Stimulated activated CD8-positive, alpha-beta memory T cell treated with anti-CD3 and anti-CD28 coated beads, Interleukin-15, amount 100 ng/mL, for 1 hour (primary cell): ENCODE measurements at places on chromosomes 13 and 19.

DNA sequence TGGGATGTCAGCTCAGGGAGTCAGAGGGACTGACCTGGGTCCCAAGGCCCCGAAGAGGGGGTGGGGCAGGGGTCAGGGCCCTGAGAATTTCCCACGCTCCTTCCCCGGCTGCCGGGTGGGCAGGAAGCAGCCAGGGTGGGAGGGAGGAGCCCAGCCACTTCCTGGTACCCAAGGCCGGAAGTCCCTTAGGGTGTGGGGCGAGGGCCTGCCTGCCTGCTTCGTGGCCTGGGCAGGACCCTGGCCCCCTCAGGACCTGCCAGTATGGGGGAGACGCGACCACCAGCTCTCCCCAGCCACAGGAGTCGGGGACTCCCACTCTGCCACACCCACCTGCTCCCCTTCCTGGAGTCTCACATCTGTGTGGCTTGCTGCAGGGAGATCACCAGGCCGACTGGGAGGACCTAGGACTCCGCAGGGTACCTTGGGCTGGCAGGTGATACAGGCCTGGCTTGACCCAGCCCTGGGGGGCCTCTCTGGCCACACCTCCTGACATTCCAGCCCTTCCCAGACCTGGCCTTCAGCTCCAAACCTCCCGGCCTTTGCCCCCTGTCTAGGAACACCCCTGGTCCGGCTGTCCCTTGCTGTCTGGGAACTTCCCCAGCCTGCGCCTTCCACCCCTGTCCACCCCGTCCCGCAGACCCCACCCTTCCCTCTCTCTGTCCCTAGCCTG is 9.8 kb upstream of the CIRBP start:
- DNase-seq, result no peak

DNA sequence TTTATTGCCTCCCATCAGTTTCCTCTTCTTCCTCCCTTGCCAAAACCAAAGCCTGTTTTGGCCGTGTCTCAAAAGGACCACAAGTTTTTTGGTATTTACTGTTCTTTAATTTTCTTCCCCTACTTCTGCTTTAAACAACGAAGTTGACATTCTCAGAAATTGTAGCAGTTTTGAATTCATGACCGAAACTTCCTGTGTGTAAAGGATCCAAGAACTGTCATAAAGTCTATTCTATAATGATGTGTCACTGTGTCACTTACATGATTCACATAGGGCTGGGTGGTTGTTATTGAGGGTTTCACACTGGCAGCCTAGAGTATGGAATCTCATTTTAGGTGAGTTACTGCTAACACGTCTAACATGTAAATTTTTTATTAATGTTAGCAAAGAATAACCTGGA is 741.0 kb upstream of the KLHL1 start:
- DNase-seq, result no peak

GRCh38 chr13:113889467-113889866 is 25.6 kb upstream of the GAS6 start:
- no peak for DNase-seq

- no peak for DNase-seq
Observed at GRCh38 chr19:580274-580835, 8.0 kb downstream of the BSG start.

GRCh38 chr19:48624791-48625723 is 5.8 kb downstream of the SPHK2 start:
- DNase-seq, result no peak

DNA sequence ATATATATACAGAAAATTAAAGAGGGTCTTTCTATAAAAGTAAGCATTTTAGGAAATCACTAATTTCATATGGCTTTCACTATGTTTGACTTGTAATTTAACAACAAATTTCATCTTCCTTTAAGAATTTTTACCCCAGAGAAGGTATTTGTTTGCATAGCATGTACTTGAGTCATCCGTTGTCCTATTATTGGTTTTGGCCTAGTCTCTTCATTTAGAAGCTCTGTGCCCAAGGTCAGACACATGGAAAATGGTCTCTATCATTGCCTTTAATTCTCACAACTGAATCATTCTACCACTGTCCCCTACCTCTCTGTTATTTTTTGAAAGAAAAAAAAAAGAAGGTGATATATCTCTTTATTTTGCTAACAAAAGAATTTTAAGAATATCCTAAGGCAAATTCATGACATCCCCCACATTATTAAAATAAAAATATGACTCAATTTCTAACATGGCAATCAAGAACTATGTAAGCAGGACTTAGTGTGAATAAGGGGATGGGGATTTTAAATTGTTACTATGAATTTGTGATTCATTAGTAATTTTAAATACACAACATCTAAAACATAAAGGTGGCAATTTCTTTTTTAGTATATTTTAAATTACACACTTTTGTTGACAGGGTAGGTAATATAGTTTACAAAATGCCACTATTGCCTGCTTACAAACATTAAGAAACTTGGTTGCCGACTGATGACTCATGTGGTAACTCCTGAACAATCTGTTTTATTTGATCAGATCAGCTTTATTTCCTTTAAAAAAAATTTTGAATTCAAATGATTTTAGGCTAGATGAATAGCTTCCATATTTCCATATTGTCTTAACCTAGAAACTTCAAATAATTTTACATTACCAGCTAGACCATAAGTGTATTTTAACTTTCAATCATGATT is 13.9 kb downstream of the SLITRK5 start:
- no peak for DNase-seq

DNA sequence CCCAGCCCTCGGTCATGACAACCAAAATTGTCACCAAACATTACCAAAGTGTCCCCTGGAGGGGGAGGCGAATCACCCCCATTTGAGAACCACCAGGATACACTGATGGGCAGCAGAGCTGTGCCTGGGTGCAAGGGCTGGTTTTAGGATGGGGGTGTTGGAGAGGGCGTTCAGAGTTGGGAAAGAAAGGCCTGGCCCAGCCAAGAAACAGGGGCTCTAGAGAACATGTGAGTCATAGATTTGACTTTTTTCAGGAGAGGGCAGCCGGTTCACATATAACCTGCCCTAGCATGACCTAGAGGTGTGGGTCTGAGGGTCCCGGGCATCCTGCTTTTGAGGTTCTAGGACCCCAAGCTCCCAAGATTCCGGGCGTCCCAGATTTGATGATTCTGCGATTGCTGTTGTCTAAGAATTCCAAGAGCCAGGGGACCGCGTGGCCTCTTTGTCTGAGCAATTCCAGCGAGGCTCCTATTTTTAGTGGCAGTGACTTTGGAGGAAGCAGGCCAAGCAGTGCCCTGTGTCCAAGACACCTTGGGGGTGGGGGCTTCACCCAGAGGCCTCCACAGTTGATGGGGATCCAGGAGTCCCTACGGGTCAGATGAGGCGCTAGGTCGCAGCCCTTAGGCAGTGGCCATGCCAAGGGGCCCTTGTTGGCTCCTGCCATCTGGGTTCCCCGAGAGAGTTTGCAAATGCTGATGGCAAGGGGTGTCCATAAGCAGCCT is 5.1 kb downstream of the WIZ start:
- DNase-seq, result no peak

DNA sequence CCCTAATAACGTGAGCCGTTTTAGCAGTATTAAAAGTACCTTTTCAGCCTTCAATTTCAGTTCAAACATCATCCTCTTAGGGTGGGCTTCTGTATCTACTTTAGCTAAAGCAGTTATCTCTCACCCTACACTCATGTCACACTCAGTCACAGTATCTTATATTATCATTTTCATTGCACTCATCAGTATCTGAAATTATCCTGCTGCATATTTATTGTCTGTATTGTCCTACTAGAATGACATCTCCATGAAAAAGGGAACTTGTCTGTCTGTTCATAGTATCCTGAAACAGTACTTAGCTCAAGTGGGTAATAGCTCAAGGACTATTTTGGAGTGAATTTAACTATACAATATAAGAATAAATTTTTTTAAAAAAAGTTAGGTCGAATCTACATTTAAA is 19.9 kb upstream of the RFC3 start:
- no peak for DNase-seq

GRCh38 chr13:43880214-43880855 is 631 bp downstream of the LACC1 start:
- DNase-seq, result no peak

DNA sequence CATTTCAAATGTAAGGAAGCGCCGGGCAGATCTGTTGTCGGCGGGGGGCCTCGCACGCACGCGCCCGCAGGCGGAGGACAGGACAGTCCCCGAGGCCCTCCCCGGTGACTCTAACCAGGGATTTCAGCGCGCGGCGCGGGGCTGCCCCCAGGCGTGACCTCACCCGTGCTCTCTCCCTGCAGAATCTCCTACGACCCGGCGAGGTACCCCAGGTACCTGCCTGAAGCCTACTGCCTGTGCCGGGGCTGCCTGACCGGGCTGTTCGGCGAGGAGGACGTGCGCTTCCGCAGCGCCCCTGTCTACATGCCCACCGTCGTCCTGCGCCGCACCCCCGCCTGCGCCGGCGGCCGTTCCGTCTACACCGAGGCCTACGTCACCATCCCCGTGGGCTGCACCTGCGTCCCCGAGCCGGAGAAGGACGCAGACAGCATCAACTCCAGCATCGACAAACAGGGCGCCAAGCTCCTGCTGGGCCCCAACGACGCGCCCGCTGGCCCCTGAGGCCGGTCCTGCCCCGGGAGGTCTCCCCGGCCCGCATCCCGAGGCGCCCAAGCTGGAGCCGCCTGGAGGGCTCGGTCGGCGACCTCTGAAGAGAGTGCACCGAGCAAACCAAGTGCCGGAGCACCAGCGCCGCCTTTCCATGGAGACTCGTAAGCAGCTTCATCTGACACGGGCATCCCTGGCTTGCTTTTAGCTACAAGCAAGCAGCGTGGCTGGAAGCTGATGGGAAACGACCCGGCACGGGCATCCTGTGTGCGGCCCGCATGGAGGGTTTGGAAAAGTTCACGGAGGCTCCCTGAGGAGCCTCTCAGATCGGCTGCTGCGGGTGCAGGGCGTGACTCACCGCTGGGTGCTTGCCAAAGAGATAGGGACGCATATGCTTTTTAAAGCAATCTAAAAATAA is 18.2 kb downstream of the IL17D start:
- no peak for DNase-seq

DNA sequence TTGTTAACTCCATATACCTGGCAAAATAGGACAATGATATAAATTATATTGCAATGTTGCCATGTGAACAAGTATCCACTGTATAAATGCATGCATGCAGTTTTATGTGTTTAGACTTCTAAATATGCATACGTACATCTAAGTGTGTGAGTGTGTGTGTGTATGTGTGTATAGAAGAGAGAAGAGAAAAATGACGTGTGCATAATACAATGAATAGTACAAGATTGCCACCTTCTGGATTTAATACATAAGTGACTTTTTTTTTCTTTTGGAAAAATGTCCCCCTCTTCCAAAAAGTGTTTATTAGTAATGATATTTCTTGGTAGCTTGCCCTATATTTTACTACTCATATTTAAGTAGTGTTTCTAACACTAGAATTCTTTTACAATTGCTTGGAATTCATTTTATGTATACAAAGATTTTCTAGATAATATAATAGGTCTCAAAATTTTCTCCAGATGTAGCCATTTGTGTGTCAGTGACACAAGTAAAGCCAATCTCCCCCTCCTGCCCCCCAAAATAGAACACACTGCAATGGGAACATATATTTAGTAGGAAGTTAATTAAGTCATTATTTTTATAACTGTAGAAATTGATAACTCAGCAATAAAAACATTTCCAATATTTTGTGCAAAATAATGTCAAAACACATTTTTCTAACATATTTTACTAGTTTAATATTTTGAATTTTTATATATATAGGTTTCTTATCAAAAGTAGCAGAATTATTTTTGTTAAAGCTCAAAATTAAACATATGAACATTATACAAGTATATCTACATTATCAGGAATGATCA is 783.3 kb upstream of the ATXN8OS start:
- DNase-seq, result no peak

- no peak for DNase-seq
Observed at GRCh38 chr19:33740811-33741396, 55.8 kb upstream of the KCTD15 start.

DNA sequence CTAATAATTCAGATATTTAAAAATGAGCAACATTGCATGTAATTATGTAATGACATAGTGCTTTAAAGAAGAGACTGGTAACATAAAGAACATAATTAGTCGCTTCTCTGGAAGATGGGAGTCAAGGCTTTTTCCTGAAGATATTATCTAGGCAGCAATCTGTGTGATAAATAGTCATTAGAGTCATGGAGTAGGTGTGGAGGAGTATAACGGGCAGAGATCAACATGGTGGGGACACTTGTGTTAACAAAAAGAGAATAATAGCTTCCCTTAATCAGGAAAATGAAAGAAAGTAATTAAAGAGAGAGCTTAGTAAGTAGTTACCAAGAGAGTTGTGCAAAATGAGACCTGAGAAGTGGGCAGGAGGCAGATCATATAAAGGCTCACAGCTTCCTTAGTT is 1417.1 kb upstream of the ATXN8OS start:
- DNase-seq, result no peak

GRCh38 chr13:32951580-32951979 is 64.6 kb upstream of the KL start:
- no peak for DNase-seq

DNA sequence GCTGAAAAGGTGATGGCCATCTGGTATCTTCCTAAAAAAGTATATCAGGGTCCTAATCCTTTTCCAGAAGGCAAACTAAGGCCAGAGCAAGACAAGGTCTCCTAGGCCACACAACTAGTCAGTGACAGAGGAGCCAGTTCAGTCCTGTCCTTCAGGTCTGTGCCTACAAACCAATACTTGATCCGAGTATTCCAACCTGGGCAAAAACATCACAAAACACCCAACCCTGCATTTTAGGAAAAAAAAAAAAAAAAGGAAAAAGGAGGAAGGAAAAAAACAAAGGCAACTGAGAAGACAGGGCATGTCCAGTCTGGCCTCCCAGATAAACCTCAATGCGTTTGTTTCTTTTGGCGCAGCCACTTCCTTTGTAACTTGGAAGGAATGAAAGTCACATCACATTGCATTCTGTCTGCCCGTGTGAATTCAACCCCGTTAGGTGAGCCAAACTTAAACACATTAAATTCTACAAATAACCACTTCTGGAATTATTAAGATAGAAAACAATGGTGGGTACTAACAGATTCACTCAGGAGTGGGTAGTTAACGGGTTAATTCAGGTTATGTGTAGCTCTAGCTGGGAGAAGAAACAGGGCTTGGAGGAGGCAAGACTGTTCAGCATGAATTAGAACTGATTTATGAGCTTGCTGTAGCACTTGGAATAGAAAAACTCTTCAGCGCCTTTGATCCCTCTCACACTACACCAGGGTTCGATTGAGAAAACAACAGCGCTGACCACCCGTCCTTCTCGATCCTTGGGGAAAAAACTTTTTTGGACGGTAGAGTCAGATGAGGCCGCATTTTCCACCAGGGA is 43.0 kb upstream of the HNRNPA1L2 start:
- DNase-seq, result no peak

DNA sequence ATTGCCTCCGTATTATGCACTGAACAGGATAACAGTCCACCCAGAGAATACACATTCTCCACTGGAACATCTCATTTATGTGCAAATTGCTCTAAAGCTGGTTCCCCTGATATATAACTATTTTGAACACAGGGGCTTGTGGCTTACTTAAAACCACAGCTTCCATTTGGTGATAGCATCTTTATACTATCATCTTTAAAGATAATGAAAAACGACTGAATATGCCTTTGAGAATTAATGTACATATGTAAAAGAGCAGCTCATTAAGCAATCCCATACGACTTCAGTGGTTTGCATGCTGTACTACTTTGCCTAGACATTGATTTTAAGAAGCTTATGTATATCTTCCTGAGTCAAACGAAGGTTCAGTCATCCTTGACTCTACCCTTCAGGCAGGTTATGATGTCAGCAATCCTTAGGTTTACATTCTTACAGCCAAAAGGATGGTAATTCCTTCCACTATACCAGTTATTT is 40.8 kb downstream of the BRD4 start:
- DNase-seq, result no peak

- no peak for DNase-seq
Observed at GRCh38 chr13:39910833-39911232, 255.4 kb downstream of the COG6 start.

GRCh38 chr19:8806661-8807060 is 25.4 kb downstream of the ZNF558 start:
- no peak for DNase-seq
